Activated CD4-positive, alpha-beta T cell treated with anti-CD3 and anti-CD28 coated beads for 24 hours (primary cell): ENCODE measurements at places on chromosomes 2 and 18.

- DNase-seq = no peak
Observed at GRCh38 chr2:222142027-222142426, 156.8 kb downstream of the PAX3 start.

DNA sequence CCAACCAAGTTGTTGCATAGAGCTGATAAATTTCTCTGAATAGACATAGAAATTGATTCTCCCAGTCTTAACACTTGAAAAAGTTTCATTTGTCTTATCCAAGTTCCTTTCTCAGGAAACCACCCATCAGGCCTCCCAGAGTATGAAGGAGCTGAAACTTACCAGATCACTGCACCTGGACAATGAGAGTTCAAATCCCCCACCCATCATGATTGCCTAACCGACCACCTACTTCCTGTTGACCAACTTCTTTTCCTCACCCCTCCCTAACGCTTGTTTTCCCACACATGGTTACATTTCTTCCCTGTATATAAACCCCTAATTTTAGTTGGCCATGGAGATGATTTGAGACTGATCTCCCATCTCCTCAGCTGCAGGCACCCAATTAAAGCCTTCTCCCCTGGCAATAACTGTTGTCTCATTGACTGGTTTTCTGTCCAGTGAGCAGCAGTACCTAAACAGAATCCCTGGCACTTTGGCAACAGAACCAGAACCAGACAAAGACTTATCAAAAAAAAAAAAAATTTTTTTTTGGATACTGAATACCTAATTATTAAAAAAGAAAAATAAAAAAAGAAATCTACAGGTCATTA is 103.0 kb downstream of the SPIRE1 start:
- DNase-seq = no peak

- DNase-seq = no peak
Observed at GRCh38 chr18:45835057-45835636, 9.7 kb downstream of the SIGLEC15 start.

DNA sequence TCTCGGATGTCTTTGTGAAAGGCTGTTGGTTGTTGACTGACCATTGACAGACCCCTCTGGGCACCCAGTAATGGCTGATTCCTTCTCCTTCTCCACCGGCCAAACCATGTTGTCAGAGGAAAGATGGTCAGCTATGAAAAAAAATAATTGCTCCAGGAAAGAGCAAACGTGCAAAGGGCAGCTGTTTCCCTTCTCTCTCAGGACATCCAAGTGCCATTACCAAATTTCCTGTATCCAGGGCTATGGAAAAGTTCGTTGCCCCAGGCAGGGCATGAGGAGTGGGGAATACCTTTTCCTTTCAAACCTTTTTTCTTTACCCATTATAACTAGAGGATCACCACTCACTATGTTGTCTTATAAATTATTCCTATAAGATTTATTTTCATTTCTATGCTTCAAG is 321.5 kb upstream of the HNRNPA3 start:
- no peak for DNase-seq

DNA sequence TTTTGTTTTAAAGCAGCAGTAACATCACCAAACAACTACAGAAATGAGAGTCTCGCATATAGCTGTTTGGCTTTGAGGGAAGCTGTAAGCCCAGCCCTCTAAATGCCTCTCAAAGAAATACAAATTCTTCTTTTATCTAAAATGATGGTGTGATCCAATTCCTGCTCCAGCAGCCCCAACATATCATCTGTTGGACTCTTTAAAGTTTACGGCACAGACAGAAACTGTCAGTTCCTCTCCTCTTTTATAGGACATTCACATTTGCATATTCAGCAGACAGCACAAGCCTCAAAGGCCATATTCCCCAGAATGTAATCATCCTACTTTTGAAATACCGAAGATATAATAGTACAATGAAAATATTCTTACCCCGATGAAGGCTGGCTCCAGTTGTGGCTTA is 216.9 kb upstream of the REV1 start:
- DNase-seq = no peak

- no peak for DNase-seq
Observed at GRCh38 chr18:27803957-27804356, 373.0 kb downstream of the CDH2 start.

- DNase-seq = no peak
Observed at GRCh38 chr2:132979339-132980093, 309.5 kb upstream of the LYPD1 start.

DNA sequence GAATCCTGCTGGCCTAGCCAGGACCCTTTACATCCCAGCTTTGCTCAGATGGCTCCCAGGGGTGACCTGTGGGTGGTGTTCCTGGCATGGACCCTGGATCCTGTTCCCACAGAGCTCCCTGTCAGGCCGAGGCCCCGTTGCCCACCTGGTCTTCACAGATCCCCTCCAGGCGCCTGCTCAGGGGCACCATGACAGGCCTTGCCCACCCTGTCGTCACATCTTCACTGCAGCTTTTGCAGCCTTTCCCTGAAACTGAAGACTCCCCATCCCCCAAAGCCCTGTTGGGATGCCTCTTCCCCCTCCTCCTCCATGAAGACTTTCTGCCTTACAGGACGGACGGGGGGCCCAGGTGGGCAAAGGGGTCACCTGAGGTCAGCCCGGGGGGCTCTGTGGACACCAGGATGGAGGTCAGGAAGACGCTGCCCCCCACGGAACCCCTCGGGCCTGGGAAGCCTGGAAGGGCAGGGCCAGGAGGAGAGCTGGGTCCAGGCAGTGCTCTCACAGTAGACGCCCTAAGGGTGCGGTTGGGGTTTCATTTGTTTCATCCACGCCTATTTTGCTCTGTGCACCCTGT is 13.0 kb upstream of the KIF1A start:
- no peak for DNase-seq

DNA sequence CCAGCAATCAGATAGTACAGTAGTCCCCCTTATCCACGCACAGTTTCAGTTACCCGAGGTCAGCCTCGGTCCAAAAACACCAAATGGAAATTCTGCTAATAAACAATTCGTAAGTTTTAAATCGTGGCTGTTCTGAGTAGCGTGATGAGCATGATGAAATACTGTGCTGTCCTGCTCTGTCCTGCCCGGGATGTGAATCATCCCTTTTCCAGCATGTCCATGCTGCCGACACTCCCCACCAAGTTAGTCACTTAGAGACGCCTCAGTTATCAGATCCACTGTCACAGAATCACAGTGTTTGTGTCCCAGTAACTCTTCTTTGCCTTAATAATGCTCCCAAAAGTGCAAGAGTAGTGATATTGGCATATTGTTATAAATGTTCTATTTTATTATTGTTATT is 62.1 kb downstream of the MEX3C start:
- DNase-seq = no peak

DNA sequence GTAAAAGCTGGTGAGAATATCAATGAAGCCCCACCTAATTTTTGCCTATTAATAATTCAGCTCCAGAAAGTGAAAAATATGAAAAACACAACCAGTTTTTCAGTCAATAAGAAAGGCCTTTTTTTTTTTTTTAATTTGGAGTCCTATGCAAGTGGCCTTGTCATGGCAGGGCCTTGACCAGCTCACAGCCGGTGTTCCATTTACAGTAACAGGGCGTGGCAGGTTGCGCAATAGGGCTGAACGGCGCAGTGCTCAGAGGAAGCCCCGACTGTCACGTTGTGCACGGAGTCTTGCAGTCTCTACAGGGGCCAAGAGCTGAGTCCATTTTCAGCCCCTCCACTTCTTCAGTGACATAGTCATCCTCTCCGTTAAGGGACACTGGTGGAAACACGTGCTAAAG is 184.1 kb upstream of the FN1 start:
- no peak for DNase-seq

DNA sequence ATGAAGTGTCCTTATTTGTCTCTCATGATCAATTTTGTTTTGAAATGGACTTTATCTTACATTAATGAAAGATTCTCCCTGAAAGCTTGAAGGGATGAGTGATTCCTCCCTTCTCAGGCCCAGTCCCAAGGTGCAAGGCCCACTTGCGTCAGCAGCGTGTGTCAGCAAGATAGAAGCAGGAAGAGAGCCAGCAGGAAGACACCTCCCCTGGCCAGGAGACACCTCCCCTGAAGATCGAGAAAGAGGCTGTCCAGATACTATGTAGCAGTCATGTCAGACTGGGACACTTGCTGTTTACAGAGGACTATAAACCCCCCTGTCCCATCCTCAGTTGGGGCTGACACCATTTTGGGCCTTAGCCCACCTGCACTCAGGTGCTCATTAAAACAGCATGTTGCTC is 38.3 kb downstream of the TIMM21 start:
- no peak for DNase-seq

DNA sequence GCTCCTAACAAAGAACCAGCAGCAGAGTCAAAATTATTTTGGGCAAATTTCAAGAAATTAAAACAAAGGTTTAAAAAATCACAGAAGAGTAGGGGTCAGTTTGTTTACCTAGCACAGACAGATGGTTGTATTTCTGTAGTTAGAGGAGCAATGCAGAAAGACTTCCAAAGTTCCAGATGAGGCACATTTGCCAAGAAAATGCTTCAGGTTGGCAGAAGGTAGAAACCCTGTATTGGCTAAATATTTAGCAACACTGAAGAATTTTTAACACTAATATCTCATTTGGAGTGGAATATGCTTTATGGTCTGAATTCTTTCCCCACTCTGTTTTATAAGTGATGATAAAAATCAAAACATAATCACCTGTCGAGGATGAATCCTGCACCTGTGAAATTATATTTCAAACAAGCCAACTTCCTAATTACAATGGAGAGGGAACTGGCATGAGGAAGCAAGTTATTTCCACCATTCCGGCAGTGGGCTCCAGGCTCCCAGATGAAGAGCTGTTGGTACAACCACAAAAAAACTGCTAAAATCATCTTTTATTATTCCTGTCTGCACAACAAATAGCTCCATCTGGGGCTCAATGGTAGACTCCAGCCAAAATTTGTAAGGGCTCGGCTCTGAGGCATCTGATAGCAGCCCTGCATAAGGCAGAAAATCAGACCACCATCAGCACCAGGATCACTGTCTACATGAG is 286.5 kb upstream of the REV1 start:
- no peak for DNase-seq

DNA sequence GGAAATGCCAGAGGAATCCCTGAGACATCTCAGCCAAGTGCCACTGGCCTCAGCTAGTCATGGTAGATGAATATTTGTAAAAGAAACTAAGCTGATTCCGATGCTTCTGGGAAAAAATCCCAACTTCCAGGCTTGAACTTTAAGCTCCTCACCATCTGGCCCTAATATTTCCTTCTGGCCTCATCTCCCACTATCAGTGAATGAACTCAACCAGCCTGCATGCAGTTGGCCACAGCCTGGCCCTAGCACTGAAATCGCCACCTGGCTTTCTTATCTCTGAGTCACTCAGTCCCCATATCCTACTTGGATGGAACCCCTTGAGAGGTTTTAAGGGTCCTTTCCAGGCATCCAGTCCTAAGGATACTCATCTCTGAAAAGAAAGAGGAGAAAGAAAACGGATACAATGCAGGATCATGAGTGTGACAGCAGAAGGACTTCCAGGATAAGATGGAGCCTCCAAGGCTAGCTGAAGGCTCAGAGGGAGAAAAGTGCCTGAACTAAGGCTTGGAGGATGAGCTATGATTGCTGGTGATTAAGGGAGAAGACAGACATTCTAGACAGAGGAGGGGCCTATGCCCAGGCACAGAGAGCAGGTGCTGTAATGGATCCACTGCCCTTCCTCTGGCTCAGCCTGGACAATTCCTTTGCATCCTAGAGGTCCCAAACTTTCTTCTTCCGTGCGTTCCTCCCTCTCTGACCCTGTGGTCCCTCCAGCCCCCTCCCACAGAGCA is 141.5 kb upstream of the MYCN start:
- DNase-seq = no peak

DNA sequence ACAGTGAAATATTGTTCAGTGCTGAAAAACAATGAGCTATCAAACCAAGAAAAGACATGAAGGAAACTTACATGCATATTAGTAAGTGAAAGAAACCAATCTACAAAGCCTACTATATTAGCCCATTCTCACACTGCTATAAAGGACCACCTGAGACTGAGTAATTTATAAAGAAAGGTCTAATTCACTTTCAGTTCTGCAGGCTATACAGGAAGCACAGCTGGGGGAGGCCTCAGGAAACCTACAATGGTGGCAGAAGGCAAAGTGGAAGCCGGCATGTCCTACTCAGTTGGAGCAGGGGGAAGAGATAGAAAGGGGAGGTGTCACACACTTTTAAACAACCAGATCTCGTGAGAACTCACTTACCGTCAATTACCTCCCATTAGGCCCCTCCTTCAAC is 232.1 kb downstream of the TMX3 start:
- DNase-seq = no peak

DNA sequence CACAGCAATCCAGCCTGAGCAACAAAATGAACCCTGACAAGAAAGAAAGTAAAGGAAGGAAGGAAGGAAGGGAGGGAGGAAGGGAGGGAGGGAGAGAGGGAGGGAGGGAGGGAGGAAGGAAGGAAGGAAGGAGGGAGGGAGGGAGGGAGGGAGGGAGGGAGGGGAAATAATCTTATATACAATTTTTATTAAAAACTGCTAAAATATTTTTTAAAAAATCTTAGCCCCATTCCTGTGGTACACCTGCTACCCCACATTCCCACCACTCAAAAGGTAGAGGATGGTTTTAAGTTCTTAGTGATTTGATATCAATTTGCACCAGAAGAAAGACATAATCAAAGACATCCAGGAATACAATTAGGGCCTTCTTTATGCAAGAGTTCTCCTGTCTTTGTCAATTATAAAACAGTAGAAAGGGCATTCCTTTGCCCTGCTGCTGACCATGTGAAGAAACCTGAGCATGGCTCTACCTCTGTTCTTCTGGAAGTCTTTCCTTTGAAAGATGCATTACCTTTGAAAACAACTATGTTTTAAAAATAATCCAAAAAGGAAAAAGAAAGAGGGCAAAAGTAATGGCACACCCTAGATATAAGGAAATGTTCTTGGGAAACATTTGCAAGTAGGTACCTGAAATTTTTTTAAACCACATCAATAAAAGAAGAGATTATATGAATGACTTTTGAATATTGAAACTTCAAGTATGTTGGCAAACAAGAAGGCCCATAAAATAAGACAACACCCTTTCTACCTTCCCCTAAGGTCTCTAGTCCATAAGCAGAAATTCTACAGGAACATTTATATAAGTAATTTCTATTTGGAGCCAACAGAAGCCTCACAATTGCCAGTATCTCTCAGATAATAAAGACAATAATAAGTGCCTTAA is 33.7 kb upstream of the ACVR2A start:
- DNase-seq = no peak

GRCh38 chr2:200922439-200922838 is 33.3 kb downstream of the NIF3L1 start:
- no peak for DNase-seq

- DNase-seq = no peak
Observed at GRCh38 chr2:19841918-19842693, 59.7 kb downstream of the TTC32 start.

DNA sequence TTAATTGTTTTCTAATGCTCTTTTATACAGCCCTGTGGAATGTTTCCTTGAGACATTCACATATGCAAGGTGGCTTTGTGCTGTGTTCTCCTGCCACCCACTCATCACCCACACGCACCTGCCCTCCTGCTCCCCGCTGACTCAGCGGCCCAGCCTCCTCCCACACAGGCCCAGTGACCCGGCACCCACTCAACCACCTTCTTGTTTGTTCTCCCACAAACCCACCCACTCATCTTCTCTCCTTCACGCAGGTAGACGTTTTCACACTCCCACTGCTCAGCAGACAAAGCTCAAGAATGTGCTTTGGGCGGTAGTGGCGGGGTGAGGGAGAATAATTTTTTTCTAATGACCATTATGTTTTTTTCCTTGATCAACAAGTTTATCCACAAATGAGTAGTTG is 28.6 kb upstream of the NEMP2 start:
- DNase-seq = no peak

GRCh38 chr2:240170883-240171282 is 30.4 kb upstream of the OTOS start:
- DNase-seq = no peak
